Amniotic stem cell (primary cell): ENCODE measurements at places on chromosomes 1 and 21.

GRCh38 chr1:155247667-155248553 lies 7.4 kb downstream of the ENTREP3 start:
- no peak for DNase-seq

DNA sequence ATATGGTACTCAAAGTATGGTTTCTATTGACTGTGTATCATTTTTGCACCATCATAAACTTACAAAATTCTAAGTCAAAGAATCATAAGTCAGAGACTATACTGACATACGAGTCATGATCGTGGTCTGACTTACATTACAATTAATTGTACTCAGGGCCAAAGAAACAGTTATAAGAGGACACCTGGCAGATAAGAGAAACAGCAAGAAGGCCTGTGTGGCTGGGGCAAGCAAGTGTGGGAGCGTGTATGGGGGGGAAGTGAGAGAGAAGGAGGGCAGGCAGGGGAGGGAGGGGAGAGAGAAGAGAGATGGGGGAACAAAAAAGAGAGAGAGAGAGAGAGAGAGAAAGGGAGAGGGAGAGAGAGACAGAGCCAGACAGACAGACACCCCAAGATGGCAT lies 70.9 kb downstream of the RERE start:
- no peak for DNase-seq

- no peak for DNase-seq
Measured at GRCh38 chr1:91783423-91784170, 102.4 kb downstream of the TGFBR3 start.

GRCh38 chr1:207313131-207313530 lies 8.3 kb upstream of the CD55 start:
- no peak for DNase-seq

- DNase-seq: no peak
Measured at GRCh38 chr1:165330483-165330882, 26.0 kb downstream of the LMX1A start.

DNA sequence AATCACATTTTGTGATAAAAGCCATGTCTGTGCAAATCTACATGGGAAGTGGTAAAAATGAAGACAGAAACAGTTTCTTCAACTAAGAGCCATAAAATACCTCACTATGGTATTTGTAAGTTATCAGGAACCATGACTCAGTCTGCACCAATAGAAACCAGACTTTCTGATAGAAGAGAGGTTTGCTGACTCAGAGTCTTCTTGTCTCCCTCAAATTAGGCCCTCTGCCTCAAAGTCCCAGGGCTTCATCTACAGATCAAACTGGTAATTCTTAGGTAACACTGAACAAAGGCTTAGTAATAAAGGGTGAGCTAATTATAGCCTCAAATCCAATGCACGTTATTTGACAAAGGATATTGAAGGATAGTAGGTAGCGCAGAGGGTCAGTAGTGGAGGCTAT lies 30.9 kb upstream of the SSX2IP start:
- DNase-seq: peak; percentile 43

- peak; percentile 53 for DNase-seq
Measured at GRCh38 chr1:206106328-206107167, 10.6 kb downstream of the AVPR1B start.

DNA sequence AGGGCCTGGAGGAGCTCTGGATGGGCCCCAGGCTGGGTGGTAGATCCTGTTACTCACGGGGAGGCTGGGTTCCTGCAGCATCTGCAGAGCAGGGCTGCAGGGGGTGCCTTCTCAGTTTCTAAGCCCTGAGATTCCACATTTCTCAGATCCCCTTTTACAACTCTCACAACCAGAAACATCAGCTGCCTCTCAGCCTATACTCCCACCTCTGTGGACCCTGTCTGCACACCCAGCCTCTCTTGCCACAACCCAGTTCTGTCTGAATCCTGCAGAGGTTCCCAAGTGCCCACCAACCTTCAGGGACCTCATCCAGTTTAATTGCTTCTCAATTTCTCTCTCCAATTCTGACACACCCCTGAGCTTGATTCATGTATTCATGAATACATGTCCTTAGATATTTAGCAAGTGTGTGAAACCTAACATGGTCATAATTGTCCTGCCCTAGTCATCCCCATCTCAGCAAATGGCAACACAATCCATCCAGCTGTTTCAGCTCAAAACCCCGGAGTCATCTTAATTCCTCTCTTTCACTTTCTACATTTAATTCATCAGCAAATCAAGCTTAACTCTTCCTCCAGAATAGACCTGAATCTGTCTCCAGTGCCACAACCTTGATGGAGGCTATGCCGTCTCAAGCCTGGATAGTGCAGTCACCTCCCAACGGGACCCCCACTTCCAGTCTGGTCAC lies 57.0 kb upstream of the NEK2 start:
- no peak for DNase-seq

GRCh38 chr1:116763787-116764465 lies 9.7 kb downstream of the CD2 start:
- DNase-seq: no peak

DNA sequence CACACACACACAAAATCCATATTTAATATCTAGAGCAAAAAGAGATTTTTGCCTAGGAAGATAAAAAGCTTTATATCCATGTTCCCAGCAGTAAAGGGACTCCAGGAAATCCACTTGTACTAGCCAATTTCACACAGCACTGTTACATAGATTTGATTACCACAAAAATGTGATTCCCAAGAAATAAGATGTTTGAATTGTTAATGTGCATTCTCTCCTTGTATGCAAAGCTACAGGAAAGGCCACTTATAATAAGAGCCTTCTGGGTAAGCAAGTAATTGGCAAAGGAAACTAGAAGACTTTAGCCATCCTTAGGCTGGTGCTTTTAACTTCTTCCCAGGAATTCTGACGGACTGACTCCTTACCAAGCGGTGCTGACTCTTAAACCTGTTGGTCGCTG lies 89.3 kb downstream of the LBR start:
- no peak for DNase-seq

- no peak for DNase-seq
Measured at GRCh38 chr1:5688081-5689077, 303.8 kb downstream of the NPHP4 start.
